NCI-H774 (cell line): ENCODE measurements at places on chromosomes 1 and 21.

DNA sequence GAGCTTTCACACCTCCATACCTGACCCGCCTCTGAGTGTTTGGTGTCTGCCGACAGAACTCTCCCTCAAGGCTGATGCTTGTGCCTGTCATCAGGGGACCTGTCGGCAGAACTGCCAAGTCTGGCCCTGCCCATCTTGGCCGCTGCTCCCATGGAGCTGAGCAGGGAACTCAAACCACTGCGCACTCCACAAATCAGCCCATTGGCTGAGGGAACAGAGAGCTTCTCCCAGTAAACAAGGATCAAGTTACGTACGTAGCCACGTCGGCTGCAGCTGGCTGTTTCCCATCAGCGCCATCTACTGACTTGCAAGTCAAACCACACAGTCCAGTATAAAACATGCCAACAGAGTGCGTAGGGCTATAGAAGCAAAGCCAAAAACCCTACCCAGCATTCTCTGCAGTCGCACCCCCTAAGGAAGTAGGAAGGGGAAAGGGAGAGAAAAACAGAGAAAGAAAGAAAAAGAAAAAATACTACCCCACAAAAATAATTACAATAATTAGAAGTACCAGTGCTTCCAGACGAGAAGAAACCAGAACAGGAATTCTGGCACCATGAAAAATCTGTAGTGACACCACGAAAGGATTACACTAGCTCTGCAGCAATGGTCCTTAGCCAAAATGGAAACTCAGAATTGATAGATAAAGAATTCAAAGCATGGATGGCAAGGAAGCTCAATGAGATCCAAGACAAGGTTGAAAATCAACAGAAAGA lies 13.1 kb downstream of the KRTAP13-1 start:
- peak; percentile 46 for DNase-seq

- no peak for DNase-seq
Observed at GRCh38 chr1:18652791-18653190, 22.1 kb downstream of the PAX7 start.

DNA sequence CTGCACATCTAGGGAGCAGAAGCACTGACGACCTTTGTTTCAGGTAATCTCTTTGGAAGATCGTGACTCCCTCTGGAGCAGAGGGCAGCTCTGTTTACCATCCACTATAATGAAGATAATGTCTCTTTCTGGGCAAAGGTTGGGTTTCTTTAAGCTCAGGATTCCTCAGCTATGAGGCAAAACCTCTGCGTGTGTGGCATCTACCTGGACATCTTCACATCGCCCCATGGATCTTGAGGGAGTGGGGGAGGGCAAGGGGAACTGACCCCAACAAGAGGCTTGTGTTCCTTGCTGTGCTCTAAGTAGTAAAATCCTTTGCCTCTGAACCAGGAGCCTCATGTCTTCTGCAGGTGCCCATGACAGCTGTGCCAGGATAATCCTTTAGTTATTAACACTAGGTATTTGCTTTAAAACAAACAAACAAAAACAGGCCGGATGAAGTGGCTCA lies 19.6 kb downstream of the SPATA45 start:
- no peak for DNase-seq

DNA sequence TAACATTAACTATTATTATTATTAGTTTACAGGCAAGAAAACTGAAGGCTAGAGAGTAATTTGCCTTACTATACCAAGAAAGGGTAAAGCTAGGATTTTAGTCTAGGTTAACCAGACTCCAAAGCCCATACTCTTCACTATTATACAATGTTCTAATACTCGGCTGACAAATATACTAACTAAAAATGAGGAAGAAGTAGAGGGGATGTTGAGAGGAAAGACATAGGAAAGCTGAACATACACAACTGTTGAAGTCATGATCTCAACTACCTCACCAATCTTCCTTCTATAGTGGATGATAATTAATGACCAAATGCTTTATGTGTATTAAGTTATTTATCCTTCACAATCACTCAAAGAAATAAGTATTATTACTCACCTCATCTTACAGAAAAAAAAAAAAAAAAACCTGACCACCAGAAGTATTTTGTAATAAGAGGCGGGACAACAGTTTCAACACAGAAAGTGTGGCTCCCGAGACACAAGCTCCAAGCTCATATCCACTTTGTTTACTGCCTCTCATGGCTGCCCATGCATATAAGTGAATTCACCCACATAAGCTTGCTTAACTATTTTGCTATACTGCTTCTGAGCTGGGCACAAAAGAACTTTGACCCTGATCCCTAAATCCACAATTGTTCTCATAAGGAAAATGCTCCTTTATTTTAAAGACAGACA lies 78.0 kb downstream of the USP1 start:
- no peak for DNase-seq

DNA sequence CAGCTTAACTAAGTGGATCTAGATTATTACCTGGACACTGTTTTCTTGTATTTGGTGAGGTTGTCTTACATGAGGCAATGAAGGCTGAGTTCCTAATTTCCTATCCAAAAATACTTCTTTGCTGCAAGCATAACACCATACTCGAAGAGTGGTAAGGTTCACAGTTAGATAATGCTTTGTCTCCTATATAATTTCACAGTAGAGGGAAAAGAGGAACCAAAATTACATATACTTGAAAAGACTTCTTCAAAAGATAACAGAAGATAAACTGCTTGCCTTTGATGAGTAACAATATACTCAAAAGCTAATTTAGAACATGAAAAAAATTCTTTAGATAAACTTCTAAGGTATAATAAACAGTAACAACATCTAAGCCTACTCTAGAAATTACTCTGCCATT lies 20.4 kb downstream of the USP33 start:
- no peak for DNase-seq

GRCh38 chr1:115252585-115252984 lies 85.5 kb downstream of the NGF start:
- DNase-seq: no peak

- DNase-seq: no peak
Observed at GRCh38 chr1:94093996-94094395, 27.0 kb downstream of the ABCA4 start.

DNA sequence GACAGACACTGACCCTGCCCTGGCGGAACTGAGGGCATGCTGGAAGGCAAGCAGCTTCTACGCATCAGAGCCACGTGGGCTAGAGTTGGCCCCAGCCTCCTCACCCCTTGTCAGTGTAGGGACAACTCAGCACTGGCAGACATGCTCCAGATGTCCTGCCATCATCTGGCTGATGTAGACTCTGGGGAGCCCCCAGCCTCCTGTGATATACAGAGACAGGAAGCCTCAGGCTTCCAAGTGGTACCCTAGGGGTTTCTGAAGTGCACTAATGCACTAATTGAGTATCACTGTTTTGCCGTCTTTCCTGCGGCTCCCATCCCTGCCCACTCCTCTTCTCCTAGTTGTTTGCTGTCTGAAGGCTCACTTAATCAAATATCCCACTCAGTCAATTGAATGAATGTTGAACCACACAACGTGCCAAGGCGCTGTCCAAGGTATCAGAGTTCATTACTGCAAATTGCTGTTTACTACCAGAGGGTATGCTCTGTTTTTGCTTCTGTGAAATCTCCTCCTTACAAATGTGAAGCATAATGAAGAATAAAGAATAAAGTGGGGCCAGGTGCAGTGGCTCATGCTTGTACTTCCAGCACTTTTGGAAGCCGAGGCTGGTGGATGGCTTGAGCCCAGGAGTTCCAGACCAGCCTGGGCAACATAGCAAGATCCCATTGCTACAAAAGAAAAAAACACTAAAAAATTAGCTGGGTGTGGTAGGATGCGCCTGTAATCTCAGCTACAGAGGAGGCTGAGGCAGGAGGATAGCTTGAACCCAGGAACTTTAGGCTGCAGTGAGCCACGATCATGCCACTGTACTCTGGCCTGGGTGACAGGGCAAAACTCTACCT lies 76.4 kb upstream of the ZBTB18 start:
- DNase-seq: no peak

GRCh38 chr21:44454747-44455523 lies at the start of gene LRRC3:
Gene LRRC3, plus strand, starts transcription at chr21:44455510. Its CDS starts 1,135 bp downstream, at chr21:44456645.
- no peak for DNase-seq
